ENCODE measurements at places on chromosomes 1 and 21. TPM values are rescaled to one million over a fixed set of nuclear protein-coding genes. Genes with fewer than 3 reads are reported as not detected.

GRCh38 chr1:209769171-209769904 is 13.5 kb downstream of the TRAF3IP3 start:
- peak; percentile 77 for DNase-seq

GRCh38 chr21:44024257-44024656 is 12.1 kb downstream of the TRAPPC10 start:
- no peak for DNase-seq

GRCh38 chr1:237300642-237301041 is 258.7 kb downstream of the RYR2 start:
- no peak for DNase-seq

- DNase-seq, result peak; percentile 52
Measured at GRCh38 chr1:164671323-164671965, 112.5 kb downstream of the PBX1 start.

Gene FMN2
- total RNA-seq, result not detected

Gene ADORA1
- 0.21 TPM for total RNA-seq

Gene PKLR
- 0.14 TPM for total RNA-seq

Gene C1QTNF12
- 1.0 TPM for total RNA-seq
